ENCODE measurements at places on chromosomes 4 and X.

DNA sequence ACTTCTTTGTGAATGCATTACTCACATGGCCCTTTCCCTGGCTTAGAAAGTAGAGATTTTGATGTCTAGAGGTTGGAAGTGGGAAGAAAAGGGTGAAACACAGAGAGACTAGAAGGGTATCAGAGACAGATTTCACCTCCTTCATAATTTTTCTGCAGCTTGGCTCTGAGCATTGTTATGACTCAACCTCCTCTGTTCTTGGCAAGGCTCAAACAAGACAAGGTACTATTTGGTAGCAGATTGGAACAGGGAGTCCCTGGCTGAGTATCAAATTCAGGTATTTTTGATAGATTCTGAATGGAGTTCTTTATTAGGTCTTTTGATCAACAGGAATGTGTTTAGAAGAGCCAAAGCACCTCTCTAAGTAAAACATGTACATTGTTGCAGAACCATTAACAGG is 146.3 kb upstream of the CHRDL1 start:
- DNase-seq, result no peak

DNA sequence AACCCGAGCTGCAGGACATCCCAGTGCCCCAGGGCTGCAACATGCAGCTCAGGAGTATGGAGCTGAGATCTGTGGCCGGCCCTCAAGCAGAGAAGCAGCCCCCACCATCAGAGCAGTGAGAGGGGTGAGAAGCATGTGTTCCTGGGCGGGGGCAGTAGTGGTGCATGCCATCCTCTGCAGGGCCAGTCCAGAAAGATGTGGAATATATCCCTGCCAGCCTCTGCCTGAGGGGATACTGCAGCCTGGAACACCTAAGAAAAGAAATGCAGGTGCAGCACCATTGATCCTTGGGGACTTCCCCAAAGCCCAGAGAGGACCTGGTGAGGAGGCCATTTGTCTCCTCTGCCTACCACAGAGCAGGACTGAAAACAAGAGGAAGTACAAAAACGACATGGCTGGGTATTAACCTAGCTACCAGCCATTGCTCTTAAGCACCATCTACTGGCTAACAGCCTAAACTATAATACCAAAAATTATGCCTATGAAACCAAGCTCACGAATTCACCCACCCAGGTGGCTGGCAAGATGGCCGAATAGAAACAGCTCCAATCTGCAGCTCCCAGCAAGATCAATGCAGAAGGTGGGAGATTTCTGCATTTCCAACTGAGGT is 158.8 kb downstream of the ADGRA3 start:
- peak; percentile 30 for DNase-seq

GRCh38 chr4:161343569-161343950 is 820.2 kb downstream of the FSTL5 start:
- no peak for DNase-seq

- DNase-seq, result no peak
Observed at GRCh38 chr4:55817691-55818090, 1.9 kb upstream of the EXOC1L start.

GRCh38 chrX:66009231-66009845 is 30.5 kb downstream of the VSIG4 start:
- DNase-seq, result no peak

DNA sequence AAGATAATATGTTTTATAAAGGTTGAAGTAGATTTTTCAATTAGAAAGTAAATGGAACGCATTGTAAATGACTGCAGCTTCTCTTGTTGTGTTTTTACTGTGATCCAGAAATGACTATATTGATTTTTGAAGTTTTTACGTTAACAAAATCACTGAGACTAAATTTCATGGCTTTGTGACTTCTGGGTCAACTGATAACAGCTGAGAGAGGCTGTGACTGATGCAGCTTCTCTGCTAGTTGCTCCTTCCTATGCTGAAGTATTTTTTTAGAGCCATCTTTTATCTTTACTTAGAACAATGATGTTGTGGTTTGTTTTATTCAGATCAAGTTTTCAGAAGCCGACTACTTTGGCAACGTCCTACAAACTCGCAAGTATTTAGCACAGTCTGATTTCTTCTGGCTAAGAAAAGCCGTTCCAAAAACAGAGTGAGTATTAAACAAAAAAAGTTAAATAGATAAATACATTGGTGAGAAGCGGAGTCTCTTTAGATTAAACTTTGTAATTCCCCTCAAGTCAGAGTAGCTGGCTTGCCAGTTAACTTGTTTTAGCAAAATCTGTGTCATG is 94.7 kb upstream of the CBLL2 start:
- no peak for DNase-seq

DNA sequence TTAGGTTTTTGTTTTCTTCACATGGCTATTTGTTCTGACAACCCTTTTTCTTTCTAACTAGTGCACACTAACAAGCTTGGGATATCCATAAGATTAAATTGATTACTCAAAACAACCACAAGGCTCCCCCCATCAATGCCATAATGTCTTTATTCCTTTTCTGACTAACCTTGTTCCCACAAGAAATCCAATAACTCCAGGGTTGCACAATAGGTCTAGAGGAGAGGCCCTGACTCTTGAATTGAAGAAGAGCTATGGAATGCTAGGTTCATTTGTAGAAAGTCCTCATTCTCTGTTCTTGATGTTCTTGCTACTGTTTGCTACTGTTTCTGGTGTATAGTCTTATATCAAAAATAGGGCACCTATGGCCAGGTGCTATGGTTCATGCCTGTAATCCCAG is 71.0 kb downstream of the PRRG1 start:
- no peak for DNase-seq

DNA sequence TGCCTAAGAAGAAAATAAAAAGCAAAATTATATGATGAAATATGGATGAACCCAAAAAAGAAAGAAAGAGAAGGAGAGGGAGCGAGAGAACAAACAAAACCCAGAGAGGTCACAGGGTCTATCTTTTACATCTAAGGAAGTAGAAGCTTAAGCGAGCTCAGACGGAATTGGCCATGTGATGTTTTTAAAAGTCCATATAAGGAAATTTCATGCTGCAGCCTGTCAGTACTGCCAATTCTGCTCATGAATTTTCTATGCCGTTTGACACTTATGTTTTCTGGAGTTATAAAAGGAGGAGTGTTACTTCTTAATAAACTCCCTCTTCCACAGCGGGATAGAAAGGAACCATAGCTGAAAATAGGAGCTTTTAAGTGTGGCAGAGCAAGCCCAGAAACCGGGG is 32.9 kb upstream of the DCX start:
- DNase-seq, result no peak

DNA sequence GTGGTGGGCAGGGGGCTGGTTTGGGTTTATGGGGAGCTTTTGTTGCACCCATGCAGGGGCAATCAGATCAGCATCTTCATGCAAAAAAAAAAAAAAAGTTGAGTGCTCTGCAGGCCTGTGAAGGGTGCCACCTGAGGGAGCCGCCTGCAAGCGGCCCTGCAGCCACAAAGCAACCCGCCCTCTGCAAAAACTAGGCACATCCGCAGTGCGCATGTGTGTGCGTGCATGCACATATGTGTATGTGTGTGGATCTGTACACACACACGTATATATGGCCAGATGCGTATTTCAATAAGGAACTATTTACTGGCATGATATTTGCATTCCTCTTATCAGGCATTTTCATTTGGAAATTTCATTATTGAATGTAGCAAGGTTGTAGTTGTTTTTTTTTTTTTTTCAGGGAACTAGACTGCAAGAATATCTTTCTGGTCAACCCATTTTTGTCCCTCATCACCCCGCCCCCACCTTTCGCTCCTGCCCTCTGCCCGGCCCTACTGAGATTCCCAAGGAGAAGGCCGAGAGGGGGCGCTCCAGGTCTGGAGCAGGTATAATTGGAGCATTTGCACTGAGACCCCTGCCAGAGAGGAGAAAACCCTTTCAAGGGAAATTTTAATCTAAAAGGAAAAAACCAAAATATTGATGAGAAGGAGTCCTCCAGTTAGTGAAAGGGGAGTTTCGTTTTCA is 18.1 kb downstream of the CCNQ start:
- no peak for DNase-seq

GRCh38 chr4:37439809-37440474 is 195.4 kb downstream of the NWD2 start:
- DNase-seq, result no peak

DNA sequence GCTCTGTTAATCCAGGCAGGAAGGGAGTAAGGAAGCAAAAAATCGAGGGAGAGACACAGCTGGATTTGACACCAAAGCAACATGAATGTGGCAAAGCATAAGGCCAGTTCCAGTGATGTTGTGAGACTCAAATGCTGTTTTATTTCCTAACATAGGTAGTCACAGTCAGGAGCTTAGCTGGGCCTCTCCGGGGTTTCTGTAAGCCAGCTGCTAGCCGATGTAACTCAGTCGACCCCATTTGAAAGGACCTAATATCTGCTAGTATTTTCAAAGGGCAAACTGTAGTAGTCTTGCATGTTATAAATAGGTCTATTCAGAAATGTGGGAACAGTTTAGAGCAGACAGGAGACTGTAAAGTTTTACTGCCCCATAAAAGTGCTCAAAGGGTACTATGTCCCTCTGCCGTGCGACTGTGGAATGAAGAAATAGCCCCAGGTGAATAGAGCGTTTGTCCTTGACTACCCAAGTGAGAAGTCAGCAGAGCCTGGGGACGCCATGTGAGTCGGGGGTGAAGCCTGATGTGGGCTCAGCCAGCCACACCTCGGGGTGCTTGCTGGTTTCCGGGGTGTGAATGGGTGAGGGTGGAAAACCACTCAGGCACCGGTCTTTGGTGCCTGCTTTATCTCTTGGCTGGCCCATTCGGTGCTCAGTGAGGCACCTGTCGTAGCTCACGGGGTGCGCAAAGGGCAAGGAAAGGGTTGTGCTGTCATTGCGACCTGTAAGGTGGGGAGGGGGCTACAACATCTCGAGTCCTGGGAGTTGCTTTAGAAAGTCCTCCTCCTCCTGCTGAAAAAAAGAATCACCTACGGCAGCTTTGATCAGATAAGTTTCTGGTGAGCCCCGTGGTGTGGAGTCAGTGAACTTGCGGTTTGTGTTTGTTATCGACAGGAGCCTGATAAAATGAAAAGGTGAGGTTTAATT is 745 bp downstream of the TRIM2 start:
- DNase-seq, result no peak

DNA sequence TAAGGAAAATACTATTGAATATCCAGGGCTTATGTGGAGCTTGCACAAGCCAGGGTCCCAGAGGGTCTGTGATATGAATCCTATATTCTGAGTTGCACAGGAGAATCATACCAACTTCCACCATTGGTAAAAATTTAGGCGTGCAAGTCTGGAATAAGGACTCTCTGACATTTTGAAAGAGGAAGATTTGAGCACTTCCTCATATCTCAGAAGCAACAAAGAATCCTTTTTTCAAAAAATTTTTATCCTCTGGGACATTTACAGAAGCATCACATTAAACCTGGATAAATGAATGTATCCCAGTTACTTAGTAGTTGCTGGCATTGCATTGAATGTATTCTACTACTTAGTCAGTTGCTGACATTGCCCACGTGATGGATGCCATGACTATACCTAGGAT is 24.2 kb upstream of the CAMK2D start:
- no peak for DNase-seq

DNA sequence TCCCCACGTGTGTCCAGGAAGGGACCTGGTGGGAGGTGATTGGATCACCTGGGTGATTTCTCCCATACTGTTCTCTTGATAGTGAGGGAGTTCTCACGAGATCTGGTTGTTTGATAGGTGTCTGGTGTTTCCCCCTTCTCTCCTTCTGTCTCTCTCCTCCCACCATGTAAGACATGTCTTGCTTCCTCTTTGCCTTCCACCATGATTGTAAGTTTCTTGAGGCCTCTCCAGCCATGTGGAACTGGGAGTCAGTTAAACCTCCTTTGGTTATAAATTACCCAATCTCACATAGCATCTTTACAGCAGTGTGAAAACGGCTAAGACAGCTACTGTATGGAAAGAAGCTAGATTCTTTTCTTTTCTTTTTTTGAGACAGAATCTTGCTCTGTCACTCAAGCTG is 21.6 kb upstream of the FGG start:
- no peak for DNase-seq

GRCh38 chr4:188403272-188403671 is 264.0 kb downstream of the TRIML1 start:
- DNase-seq, result peak; percentile 1

- no peak for DNase-seq
Observed at GRCh38 chr4:147790412-147790811, 58.5 kb downstream of the ARHGAP10 start.

DNA sequence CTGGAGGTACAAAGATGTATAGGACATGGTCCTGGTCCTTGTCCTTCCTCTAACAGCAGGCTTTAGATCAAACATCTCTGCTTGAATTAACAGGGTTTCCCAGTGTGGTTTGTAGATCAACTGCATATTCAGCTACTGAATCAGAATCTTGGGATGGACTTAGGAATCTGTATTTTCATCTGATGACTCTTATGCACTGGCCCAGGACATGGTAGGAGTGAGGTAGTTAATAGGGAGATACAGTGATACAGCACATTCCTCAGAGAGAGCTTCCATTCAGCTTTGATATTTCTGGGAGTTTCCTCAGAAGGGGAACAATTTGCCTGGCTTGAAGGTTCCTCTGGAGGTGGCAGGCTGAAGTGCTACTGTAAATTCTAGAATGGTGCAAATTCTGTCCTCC is 203.1 kb downstream of the LARP7 start:
- DNase-seq, result peak; percentile 67
